Endothelial cell of umbilical vein (primary cell): ENCODE measurements at places on chromosomes 11 and 22. TPM values are rescaled to one million over a fixed set of nuclear protein-coding genes. Genes with fewer than 3 reads are reported as not detected.

CARNS1 gene
- 0.14 and 0.27 TPM in 2 replicates for polyA plus RNA-seq

ATP5MG gene
- polyA plus RNA-seq: 328 and 439 TPM in 2 replicates

DNA sequence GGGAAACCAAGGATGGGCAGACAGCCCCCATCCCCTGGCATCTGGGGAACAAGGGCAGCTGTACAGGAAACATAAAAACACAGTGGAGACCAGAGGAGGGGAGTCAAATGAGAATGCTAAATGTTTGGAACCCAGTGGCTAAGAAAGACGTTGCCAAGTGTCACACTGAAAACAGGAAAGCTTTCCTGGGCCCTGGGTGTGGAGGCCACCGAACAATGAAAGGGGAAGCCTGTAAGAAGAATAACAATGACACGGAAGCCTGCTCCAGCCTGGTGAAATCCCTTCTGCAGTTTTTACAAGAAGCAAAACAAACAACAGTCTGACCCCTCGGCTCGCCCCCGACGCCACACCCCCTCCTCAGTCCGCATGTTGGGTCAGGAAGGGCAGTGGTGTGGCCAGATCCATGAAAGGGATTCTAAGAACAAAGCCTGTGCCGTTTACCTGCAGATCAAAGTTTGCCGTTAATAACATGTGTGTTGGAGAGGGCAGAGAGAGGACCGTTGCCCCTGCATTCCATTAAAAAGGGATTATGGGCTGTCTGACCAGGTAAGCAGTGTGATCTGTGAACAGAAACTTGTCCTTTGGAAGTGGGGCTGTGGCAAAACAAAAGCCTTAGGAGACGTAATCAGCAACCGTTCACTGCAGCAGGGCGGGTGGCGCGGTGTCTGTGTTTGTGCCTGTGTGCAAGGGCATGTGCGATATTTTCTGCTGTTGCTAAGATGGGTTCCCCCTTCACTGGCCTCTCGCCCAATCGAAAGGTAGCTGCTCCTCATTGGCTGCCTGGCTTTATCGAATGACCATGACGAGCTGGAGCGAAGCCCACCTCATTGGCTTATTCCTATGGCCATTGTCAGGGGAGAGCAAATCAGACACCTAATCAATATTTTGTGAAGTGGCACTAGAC, 113.7 kb upstream of the BLID start:
- peak; percentile 89 for DNase-seq

MS4A13 gene
- not detected in 2 replicates for polyA plus RNA-seq

DNA sequence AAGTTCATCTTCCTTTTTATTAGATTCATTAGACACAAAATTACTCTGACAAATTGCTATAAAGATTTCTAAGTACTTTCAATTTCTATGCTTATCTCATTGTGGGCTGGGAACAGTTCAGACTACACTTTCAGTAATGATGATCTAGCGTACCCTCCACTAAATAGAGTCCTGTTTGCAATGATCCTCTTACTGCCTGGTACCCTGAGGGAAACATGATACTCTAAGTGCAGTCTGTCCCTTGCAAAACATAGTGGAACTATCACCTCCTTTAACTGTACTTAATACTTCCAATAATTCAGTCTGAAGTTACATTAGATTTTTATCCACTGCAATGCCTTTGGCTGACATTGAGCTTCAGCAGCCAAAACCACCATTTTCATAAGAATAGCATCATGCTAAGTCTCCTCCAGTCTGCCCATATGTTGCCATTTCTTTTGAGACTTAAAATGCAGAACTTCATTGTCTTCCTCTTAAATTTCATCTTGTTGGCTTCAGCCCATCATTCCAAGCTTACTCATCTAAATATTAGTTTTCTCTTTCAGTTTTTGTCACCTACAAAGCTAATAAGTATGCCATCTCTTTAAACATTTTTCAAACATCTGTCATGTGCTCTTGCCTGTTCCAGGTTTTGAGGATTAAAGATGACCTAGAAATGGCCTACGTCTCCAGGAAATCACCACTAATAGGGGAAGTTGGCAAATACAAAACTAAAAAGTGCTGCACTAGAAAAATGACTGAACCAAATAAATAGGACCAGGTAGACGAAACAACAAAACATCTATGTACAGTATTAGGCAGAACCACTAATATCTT, 55.5 kb downstream of the PAK1 start:
- no peak for DNase-seq

- peak; percentile 98 for DNase-seq
Observed at GRCh38 chr22:36156515-36157419, 3.8 kb downstream of the APOL3 start.
